K562 (cell line): ENCODE measurements at places on chromosomes 12 and 14. TPM values are rescaled to one million over a fixed set of nuclear protein-coding genes. Genes with fewer than 3 reads are reported as not detected.

ERP27 gene
- polyA plus RNA-seq, result not detected in 2 replicates

RAB2B gene
- 8.8 and 11.0 TPM in 2 replicates for polyA plus RNA-seq

PIWIL1 gene
- not detected in 2 replicates for polyA plus RNA-seq

TAS2R43 gene
- not detected in 2 replicates for polyA plus RNA-seq

OLR1 gene
- not detected in 2 replicates for polyA plus RNA-seq

HOXC9 gene
- polyA plus RNA-seq, result 5.1 and 10.4 TPM in 2 replicates

PYGL gene
- polyA plus RNA-seq, result 10.4 and 19.3 TPM in 2 replicates

ACSM4 gene
- polyA plus RNA-seq, result not detected in 2 replicates

ATL1 gene
- not detected in 2 replicates for polyA plus RNA-seq

TAS2R14 gene
- polyA plus RNA-seq, result 1.3 and 1.5 TPM in 2 replicates

C14orf132 gene
- polyA plus RNA-seq, result 0.04 TPM in 1 of 2 replicates, not detected in the other

TDRD9 gene
- polyA plus RNA-seq, result 0.04 and 0.09 TPM in 2 replicates

RAPGEF3 gene
- 0.44 and 1.1 TPM in 2 replicates for polyA plus RNA-seq

GYS2 gene
- polyA plus RNA-seq, result not detected in 2 replicates

ESYT1 gene
- 146 and 160 TPM in 2 replicates for polyA plus RNA-seq

GCH1 gene
- 8.4 and 10.6 TPM in 2 replicates for polyA plus RNA-seq

GMFB gene
- 13.2 and 14.0 TPM in 2 replicates for polyA plus RNA-seq

COPS7A gene
- 30.2 and 36.5 TPM in 2 replicates for polyA plus RNA-seq

ZNF891 gene
- polyA plus RNA-seq, result 1.3 and 1.5 TPM in 2 replicates

DTX1 gene
- not detected in 2 replicates for polyA plus RNA-seq

PLXNC1 gene
- 0.08 TPM in 2 replicates for polyA plus RNA-seq

TSPAN19 gene
- not detected in 2 replicates for polyA plus RNA-seq

CPSF6 gene
- polyA plus RNA-seq, result 116 and 129 TPM in 2 replicates

PLEKHH1 gene
- 5.9 and 6.2 TPM in 2 replicates for polyA plus RNA-seq

ETFRF1 gene
- 28.3 and 33.7 TPM in 2 replicates for polyA plus RNA-seq

MYF6 gene
- polyA plus RNA-seq, result not detected in 2 replicates

TAS2R50 gene
- 0.36 TPM in 1 of 2 replicates, not detected in the other for polyA plus RNA-seq

DAO gene
- not detected in 2 replicates for polyA plus RNA-seq

FLVCR2 gene
- polyA plus RNA-seq, result not detected in 2 replicates

CHFR gene
- polyA plus RNA-seq, result 23.6 and 25.8 TPM in 2 replicates

VDR gene
- 1.8 and 2.0 TPM in 2 replicates for polyA plus RNA-seq

CD27 gene
- polyA plus RNA-seq, result not detected in 2 replicates

HOXC12 gene
- polyA plus RNA-seq, result 0.05 and 0.19 TPM in 2 replicates

OTX2 gene
- polyA plus RNA-seq, result not detected in 2 replicates

E2F7 gene
- polyA plus RNA-seq, result 7.3 and 9.9 TPM in 2 replicates

P2RX2 gene
- not detected in 2 replicates for polyA plus RNA-seq

CAPZA3 gene
- polyA plus RNA-seq, result not detected in 2 replicates

ENDOU gene
- not detected in 2 replicates for polyA plus RNA-seq

NID2 gene
- polyA plus RNA-seq, result not detected in 2 replicates

TPPP2 gene
- not detected in 2 replicates for polyA plus RNA-seq

DTX3 gene
- not detected in 2 replicates for polyA plus RNA-seq

MORN3 gene
- polyA plus RNA-seq, result 0.12 and 0.15 TPM in 2 replicates

TOMM20L gene
- not detected in 2 replicates for polyA plus RNA-seq

STYK1 gene
- 0.11 and 0.46 TPM in 2 replicates for polyA plus RNA-seq

C12orf54 gene
- not detected in 2 replicates for polyA plus RNA-seq

APOLD1 gene
- 0.45 and 0.93 TPM in 2 replicates for polyA plus RNA-seq

CMA1 gene
- polyA plus RNA-seq, result not detected in 2 replicates

LBHD2 gene
- not detected in 2 replicates for polyA plus RNA-seq

PRKD1 gene
- polyA plus RNA-seq, result 0.16 and 0.19 TPM in 2 replicates
